ENCODE measurements at places on chromosomes 1 and 21. TPM values are rescaled to one million over a fixed set of nuclear protein-coding genes. Genes with fewer than 3 reads are reported as not detected.

IVNS1ABP gene
- polyA plus RNA-seq, result 85.9 TPM

TYW3 gene
- 8.4 TPM for polyA plus RNA-seq

SYCP1 gene
- not detected for polyA plus RNA-seq

RIMKLA gene
- 2.6 TPM for polyA plus RNA-seq

ZFP69B gene
- not detected for polyA plus RNA-seq

ZBTB37 gene
- 0.46 TPM for polyA plus RNA-seq

IGSF9 gene
- 6.9 TPM for polyA plus RNA-seq

RGS5 gene
- polyA plus RNA-seq, result 2.8 TPM

MX2 gene
- 6.0 TPM for polyA plus RNA-seq

EDEM3 gene
- 8.4 TPM for polyA plus RNA-seq

RXFP4 gene
- polyA plus RNA-seq, result 2.7 TPM

PEX10 gene
- 12.6 TPM for polyA plus RNA-seq

TNFRSF4 gene
- 8.6 TPM for polyA plus RNA-seq

AADACL3 gene
- not detected for polyA plus RNA-seq

ZNF326 gene
- polyA plus RNA-seq, result 15.3 TPM

DENND2C gene
- 0.29 TPM for polyA plus RNA-seq

IRF6 gene
- polyA plus RNA-seq, result 29.0 TPM

DPYD gene
- polyA plus RNA-seq, result 7.2 TPM

C1orf141 gene
- not detected for polyA plus RNA-seq

OR10J1 gene
- polyA plus RNA-seq, result not detected

C1orf210 gene
- polyA plus RNA-seq, result 44.6 TPM
